Stimulated activated naive B cell treated with anti-CD40 and anti-IgM and Interleukin-4, amounts not matched to agents 10 μg/mL and 1 μg/mL and 100 μg/mL, for 72 hours (primary cell): ENCODE measurements at places on chromosomes 11 and 22.

- peak; percentile 58 for DNase-seq
Observed at GRCh38 chr22:42621505-42622002, 6.9 kb upstream of the POLDIP3 start.

DNA sequence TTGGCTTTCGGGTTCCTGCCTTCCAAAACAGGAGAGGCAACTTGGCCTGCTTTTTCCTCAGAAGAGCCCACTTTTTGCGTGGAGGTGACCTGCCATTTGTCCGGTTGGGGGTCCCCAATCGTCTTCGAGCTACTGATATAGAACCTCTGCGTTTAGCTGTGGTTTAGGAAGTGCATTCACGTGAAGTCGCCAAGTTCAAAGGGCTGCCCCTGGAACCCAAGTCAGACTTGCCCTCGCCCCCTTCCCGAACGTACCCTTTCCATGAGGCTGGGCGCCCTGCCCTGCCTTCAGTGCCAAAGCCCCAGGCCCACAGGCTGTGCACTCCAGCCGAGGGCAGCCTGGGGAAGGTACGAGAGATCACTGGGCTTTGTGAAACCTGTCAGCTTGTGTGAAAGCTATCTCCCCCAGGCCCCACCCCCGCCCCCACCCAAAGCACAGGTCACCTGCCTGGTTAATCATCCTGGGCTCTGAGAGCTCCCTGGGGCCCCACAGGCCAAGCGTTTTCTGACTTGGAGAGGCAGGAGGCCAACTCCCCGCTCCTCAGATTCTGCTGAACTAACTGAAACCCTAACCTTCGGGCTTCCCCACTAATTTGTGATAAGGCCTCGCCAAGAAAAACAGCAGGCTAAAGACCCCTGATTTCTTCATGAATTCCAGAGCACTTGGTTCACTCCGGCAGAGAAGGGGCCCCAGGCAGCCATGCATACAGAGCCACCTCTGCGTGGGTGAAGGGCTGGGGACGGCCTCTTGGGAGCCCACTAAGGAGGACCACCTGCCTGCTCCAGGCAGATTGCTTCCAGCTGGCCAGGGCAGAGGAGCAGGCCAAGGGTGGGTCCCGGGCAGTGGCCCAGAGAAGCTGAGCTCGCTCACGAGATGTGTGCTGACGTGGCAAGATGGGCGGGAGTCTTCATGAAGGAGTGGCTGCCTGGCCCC is 25.8 kb upstream of the KCNQ1OT1 start:
- no peak for DNase-seq

- DNase-seq: no peak
Observed at GRCh38 chr22:47201996-47202818, 439.8 kb downstream of the TBC1D22A start.

- no peak for DNase-seq
Observed at GRCh38 chr22:37808294-37808657, 542 bp downstream of the GCAT start.

GRCh38 chr11:125267548-125267947 is 103.0 kb downstream of the PKNOX2 start:
- DNase-seq: no peak

DNA sequence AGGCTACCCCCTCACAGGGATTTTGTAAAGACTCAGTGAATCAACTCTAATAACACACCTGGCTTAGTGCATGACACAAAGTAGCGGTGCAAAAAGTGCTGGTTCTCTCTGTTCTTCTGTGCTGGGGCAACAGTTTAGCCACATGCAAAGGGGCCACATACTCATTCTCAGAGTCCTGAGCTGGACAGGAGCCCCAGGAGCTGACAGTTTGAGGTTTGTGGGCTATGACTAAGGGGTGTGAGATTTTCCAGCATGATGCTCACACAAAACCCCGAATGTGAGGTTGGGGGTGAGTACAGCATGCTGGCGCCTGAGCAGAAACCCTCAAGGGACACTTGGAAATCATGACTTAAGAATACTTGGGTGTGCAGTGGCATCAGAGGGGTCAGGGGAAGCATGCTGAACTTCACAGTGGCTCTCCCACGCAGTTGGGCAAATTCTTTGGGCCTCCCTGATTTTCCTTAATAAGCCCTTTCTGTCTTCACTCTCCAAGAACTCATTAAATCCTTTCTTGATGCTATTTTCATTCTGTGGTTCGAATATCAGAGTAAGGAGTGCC is 31.0 kb downstream of the TMPRSS5 start:
- peak; percentile 22 for DNase-seq

DNA sequence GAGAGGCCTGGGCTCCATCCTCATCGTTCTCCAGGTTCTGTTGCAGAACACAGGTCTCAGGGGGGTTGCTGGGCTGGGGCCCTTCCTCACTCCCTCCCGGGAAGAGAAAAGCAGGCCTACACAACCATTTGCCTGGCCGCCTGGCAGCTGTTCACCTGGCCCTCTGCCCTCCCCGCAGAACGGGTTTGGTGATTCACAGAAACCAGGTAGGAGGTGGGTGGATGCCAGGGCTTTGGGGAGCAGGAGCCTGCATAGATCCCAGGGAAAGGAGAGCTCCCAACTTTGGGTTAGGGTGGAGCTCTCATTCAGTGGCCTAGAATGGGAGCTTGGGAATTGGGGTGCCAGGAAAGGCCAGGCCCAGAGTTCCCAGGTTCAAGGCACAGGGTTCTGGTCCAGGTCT is 995 bp downstream of the TMEM134 start:
- DNase-seq: no peak
